ENCODE measurements at places on chromosomes 13 and 19.
A peak's percentile ranks its signal among the peaks of the same experiment; 100 is the strongest.

DNA sequence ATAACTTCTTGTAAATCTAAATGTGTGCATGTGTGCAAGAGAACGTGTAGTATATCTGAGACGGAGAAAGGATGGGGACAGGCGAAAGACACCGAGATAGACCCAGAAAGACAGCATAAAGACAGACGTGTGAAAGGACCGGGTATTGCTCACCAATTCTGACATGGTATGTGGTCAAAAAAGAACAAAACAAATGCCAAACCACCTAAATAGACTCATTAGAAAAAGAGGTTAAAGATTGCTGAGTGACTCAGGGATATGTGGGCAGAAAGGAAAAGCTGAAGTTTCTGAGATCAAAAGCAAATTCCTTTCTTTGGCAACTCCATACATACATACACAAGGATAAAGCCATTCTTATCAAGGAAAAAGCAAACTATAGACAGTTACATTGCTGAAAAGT is 179.7 kb upstream of the TSC22D1 start:
- peak; percentile 61 for DNase-seq

DNA sequence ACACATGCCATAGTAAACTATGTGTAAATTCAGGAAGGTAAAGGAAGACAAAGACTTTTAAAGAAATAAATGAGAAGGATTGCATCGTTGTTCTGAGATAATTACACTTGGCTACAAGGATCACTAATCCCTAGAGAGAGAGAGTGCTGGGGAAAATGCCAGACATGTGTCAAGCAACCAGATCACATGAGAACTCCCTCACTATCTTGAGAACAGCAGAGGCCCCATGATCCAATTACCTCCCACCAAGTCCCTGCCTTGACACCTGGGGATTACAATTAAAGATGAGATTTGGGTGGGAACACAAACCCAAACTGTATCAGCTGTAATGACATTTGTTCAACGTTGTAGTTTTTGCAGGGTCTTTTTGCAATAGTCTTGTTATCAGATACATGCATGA is 1600.9 kb upstream of the MIR17HG start:
- DNase-seq: no peak

DNA sequence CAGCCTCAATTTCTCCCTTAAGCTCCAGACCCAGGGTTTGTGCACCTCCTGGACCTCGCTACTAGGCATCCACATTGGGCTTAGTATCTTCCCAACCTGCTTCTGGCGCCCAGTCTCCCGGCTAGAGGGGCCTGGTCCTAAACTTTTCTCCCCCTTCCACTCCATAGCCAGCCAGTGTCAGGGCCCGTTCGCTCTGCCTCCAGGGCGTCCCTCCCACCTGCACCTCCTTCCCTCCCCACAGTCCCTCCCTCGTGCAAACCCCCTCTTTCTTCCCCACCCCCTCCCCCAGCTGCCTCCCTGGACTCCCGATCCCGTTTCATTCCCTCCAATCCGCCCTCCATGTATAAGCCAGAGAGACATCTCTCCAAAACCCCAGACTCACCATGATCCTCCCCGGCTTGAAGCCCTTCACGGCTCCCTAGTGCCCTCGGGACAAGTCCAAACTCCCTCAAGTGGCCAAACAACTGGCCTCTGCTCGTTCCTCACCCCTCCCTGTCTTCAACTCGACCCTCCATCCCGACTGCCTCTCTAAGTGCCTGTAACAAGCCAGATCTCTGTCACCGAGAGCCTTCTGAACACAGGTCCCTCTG is 997 bp upstream of the SAMD4B start:
- DNase-seq: no peak

- DNase-seq: no peak
Measured at GRCh38 chr13:93967286-93967685, 512.2 kb downstream of the DCT start.

GRCh38 chr13:102571075-102571474 is 25.7 kb upstream of the TPP2 start:
- no peak for DNase-seq

DNA sequence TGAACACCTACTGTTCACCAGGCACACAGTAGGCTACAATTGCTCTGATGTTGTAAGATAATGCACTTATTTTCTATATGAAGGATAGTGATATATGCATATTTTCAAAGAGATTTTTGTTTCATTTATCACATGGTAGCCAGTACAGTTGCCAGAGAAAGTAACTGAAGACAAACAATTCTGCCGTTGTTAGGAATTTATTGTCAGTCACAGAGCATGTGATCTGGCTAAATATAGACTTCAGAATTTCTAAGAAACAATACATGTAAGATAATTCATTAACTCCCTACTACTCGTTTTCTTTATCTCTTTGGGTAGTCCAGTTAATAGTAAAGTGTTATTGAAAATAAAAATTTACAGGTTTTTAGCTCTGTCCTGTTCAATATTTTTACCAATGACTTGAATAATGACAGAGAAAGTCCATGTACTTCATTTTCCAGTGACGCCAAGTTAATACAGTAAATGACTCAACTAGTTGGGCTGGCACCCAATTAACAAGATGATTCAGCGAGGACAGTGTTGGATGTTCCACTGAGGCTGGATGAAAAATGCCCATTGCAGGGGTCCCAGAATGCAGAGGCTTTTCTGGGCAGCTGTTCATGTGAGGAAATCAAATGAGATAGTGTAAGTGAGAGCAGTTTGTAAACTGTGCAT is 35.6 kb downstream of the GJA3 start:
- DNase-seq: peak; percentile 56

DNA sequence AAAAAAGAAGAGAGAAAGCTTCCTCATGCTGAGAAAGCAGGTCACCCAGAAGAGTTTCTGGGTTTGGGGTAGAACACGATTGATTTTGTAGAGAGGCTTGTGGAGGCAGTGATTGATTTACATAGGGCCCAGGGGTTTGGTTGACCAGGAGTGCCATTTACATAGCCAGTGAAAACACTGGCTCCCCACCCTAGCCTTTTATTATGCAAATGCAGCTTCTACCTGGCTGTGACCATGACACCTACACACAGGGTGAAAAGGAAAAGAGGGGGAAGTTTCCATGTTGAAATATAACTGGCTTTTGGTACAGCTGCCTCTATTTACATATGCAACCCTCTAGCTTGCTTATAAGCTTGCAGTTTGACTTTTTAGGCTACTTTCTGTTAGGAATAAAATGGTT is 62.0 kb downstream of the ZNF100 start:
- DNase-seq: no peak

GRCh38 chr19:43634068-43634467 is 5.6 kb downstream of the CADM4 start:
- no peak for DNase-seq

DNA sequence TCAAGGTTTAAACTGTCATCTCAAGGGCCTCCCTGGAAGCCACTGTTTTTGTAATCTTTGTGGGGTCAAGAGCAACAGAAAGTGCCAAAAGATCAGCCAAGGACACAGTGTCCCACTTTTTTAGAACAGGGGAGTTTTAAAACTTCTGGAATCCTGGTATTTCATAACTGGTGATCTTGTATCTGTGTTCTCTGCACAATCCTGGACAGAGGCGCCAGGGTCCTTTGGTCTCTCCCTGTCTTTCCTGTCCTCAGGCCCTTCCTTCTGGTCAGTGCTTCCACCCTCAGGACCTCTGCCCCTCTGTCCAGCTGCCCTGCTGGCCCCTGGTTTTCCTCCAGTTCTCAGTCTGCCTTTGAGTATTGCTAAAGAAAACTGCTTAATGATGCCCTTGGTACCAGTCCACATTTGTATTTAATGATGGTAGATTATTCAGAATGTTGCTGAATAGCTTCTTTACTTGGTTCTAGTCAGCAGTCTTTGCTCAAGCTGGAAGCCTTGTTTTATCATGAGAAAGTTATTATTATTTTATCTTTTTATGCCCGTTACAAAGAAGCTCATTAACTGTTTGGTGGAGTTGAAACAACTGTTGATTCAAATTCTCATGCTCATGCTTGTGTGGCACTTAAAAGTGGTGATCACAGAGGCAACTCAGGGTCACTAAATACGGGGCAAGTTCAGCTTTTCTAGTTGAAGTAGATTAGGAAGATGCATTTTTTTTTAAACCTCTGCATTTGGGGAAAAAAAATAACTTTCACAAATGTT is 47.5 kb downstream of the WASF3 start:
- no peak for DNase-seq

DNA sequence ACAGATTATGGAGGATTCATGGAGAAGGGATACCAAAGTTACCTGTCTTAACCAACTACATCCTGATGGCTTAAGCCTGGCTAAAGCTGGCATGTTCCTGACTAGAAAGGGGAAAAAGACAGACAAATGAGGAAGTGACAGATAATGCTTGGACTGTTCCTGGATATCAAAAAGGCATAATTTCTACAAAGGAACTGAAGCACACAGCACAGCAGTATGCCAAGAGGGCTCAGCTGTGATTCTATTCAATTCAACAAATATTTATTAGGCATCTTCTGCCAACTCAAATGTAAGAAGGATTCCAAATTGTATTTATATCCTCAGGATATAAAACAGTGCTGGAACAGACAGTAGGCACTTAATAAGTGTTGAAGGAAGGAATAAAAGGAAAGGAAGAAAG is 59.5 kb downstream of the KLF12 start:
- DNase-seq: peak; percentile 35

DNA sequence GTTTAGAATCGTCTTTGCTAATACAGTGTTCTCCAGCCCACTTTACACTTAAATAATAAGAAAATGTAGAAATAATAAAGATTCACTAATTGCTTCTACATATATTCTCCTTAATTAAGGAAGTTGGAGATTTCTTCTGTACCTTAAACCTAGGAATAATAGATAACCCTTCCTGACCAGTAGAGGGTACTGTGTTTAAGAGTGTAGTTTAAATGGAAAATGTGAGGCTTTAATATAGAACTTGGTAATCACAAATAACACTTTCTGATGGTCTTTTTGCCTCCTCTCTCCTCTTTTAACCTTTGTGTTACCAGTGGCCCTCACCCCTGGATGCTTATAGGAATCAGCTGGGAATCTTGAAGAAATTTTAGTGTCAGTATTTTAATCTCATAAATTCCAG is 20.7 kb downstream of the POMP start:
- DNase-seq: peak; percentile 41

DNA sequence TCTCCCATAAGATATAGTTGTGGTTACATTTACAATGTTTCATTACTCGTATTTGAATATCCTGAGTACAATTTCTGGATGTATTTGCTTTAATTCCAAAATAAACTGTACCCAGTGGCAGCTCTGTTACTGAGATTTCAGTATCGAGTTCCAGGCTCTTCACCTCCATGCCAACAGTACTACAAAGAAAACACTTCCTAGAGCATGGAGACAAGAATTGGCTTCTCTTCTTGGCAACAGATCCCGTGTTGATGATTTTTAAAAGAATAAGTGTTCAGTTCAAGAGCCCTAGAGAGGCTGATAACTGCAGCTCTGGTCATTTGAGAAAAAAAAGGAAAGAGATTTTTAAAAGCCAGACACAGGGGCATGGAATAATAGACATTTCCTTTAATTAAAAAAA is 302.8 kb downstream of the EFNB2 start:
- DNase-seq: no peak

DNA sequence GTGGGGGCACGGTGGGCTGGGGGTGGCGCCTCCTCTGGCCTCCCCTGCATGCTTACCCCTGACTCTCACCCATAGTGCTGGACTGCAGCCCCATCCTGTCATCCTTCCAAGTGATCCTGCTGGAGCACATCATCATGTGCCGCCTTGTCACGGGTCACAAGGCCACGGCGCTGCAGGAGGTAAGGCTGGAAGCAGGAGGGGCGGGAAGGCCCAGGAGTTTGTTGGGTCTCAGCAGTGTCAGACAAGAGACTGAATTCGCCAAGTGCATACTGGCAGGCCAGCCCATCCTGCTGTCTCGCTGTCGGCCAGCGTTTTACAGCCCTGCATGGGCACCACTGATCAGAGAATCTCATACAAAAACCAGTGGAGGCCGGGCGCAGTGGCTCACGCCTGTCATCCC is 23.1 kb downstream of the MAU2 start:
- DNase-seq: no peak

DNA sequence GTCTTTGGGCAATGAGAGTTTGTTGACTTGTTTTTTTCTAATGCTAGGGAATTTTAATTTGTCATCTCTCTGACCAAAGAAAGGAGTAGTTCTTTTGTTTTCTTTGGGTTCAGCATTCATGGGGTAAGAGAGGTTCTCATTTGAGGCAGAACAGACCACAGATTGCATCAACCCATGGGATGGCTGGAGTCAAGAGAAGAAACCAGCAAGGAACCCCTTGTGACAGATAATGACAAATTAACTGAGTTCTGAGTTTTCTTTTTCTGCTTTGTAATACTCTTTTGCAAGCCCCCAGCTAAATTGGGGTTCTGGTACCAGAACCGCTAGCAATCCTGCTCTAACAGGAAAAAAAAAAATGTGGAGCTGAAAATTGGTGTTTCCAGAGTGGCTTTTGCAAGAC is 864.1 kb downstream of the DIAPH3 start:
- DNase-seq: no peak

GRCh38 chr19:43934055-43934984 is 762 bp downstream of the ZNF45 start:
- DNase-seq: peak; percentile 3

DNA sequence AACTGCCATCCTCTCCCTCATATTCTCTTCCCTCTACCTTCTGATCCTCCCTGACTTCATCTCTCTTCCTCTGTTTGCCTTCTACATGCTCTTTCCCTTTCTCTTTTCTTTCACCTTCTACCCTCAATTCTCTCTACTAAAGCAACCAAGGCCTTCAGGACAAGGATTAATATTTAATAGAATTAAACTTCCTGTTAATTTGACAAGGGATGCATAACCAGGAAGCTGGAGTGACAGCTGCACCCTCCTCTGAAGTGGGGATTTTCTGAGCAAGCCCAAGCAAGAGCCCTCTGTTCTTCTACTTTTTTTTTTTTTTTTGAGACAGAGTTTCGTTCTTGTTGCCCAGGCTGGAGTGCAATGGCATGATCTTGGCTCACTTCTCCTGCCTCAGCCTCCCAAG is 63.4 kb upstream of the MED4 start:
- no peak for DNase-seq

Measured in AG08395 (cell line).